NCI-H1436 (cell line): ENCODE measurements at places on chromosomes 1 and 21.

DNA sequence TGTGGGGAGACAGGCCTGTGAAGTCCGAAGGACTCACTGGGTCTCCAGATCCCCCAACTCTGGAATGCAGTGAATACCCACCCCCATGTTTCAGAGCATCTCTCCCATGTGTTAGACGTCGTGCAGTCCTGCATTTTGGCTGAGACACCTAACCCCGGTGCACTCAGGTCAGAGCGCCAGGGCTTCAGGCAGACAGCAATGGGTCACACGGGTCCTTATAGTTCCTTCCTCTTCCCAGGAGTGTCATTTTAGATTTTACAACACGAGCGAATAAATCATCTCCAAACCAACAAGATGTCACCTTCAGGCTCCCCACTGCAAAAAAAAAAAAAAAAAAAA is 5.1 kb downstream of the PRRX1 start:
- DNase-seq: no peak

DNA sequence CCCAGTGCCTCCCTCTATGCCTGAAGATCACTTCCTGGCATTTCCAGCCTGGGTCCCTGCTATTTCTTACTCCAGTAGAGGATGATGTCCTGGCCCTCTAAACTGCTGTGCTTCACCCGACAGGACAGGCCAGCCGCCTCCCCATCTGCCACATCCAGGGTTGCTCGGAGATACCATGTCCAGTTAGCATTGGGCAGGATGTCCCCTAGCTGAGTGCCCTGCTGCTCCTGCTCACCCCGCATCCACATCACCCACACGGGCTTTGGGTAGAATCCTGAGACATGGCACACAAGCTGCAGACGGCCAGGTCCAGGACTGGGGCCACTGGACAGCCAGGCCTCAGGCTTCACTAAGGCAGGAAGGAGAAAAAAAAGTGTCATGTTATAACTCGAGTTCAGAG is 2.0 kb downstream of the CD1B start:
- DNase-seq: no peak

- no peak for DNase-seq
Observed at GRCh38 chr1:56322211-56322610, 257.2 kb downstream of the PLPP3 start.

DNA sequence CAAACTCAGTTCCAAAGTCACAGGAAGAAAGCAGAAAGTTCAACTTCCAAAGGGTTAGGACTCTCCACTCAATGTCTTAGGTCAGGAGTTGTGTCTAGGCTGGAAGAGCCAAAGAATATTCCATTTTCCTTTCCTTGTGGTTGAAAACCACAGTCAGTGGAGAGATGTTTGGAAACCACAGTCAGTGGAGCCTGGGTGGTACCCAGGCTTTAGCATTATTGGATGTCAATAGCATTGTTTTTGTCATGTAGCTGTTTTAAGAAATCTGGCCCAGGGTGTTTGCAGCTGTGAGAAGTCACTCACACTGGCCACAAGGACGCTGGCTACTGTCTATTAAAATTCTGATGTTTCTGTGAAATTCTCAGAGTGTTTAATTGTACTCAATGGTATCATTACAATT is 11.7 kb downstream of the ATF3 start:
- no peak for DNase-seq

DNA sequence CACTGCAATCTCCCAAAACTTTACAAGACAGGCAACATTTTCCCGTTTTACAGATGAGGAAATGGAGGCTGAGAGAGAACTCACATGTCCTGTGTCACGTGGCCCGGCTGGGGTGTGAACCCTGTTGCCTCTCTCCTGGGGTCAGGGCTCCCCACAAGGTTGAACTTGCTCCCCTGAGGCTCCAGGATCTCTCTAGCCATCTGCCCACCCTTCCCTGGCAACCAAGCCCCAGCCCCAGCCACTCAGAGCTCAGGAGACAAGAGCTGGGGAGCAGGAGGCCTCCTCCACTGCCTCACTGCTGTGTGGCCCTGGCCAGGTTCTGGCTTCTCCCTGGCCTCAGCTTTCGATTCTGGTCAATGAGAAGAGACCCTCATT is 11.8 kb downstream of the LAPTM5 start:
- no peak for DNase-seq

DNA sequence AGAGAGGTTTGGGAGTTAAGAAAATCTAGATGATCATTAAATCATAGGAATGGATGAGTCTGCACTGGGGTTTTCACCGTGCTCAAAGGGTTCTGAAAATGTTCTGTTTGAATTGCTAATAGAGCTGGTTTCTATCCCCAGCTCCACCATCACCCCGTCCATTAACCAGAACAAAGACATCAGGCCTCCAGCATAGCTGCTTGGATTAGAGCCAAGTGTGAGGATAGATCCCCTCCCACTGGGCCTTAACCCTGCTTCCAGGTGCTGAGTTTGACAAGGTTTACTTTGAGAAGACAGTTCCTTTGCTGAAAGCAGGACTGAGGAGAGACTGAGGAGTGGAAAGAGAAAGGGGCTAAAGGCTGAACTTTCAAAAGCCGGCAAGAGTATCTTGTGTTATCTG is 48.3 kb downstream of the MPZL1 start:
- DNase-seq: no peak

DNA sequence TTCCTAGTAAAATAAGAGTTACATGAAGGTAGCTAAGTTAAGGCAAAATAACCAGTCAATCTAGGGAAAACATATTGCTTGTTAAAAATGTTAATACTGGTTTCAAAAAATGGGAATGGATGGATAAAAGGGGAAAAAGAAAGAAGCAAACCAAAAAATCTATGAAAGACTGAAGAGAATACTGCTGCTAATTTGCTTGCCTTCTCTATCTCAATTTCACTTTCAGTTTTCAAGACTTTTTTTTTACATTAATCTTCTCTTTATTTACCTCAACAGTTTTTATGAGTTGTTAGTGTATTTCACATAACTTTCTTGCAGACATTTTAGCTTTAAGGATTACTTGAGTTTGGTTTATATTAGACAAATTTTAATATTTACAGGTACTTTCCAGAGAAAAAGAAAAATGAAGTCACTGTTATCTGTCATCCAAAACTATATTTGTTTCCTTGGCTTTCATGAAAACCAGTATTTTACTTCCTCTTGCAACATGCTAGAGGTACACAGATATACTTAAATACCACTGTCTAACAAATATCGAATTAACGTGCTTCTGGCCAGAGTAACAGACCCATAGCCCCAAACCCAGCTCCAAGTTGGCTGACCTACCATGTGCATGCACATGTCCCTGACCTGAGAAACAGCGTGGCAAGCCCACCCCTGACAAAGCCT is 70.7 kb downstream of the COL24A1 start:
- DNase-seq: no peak

DNA sequence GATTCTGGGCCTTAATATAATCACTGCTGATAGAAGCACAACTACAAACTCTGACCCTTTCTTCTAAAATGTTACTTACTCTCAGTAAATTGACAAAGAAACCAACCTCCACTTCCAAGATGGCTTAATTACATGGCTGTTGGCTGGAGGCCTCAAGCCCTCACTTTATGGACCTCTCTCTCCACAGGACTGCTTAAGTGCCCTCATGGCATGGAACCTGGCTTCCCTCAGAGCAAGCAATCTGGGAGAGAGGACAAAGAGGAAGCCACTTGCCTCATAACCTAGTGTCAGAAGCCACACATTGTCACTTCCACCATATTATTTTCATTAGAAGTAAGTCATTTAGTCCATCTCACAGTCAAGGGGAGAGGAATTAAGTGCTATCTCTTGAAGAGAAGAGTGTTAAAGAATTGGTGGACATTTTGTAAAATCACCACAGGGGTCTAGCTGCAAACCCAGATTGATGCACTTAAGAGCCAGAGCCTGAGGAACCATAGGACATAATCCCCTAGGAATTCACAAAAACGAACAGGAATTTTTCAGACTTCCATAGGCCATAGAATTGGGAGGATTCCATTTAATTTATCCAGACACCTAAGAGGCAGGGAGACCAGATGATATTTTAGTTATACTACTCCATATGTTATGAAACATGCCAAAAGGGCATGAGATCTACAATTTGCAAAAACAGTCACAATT is 97.5 kb upstream of the TNFSF4 start:
- DNase-seq: no peak

DNA sequence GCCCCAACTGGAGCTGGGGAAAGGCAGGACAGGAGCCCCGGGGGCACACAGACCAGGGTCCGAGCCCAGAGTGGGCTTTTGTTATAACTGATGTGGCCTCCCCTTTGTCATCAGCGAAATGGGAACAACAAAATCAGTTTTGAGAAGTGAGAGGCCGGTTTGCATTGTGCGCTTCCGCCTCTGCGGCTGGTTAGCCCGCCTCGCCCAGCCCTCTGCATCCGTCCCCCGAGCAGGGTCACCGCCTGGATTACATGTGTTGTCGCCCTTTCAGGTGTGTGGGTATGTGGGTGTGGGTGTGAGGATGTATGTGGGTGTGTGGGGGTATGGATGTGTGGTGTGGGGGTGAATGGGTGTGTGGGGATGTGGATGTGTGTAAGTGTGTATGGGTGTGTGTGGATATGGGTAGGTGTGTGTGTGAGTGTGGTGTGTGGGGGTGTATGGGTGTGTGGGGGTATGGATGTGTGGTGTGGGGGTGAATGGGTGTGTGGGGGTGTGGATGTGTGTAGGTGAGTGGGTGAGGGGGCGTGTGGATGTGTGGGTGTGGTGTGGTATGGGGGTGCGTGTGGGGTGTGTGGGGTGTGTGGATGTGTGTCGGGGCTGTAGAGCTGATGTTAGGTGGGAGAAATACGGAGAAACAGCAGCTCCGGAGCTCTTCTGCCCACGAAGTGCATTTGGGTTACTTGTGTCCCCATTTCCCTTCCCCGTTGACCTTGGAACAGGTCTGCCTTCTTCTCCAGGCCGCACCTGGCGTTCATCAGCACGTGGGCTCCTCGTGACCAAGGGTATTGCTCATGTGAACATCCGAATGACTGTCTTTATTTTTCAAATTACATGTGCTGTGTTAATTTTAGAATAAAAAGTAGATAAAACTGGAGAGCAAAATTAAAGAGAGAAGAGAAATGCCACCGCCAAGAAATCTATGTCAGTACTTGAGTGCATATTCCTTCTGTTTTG is 67.6 kb downstream of the FHAD1 start:
- DNase-seq: no peak

GRCh38 chr1:235649368-235650163 is at the start of gene GNG4:
Gene GNG4, minus strand, starts transcription at chr1:235649784. Its CDS starts 65,946 bp downstream, at chr1:235583838.
- DNase-seq: peak; percentile 80

DNA sequence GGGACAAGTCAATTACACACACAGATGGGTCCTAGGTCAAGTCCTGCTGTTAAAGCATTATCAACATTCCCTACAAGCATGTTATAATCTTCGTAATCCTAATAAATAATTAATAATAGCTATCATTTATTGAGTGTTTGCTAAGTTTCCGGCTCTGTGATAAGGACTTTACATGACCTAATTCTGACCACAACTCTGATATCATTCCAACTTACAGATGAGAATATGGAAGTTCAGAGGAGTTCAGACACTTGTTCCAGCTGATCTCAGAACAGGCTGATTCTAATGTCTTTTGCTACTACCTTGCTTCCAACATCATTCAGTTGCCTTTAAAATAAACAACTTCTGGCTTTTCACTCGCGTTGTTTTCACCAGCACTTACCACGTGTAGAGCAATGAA is 770.1 kb upstream of the CXADR start:
- DNase-seq: no peak

DNA sequence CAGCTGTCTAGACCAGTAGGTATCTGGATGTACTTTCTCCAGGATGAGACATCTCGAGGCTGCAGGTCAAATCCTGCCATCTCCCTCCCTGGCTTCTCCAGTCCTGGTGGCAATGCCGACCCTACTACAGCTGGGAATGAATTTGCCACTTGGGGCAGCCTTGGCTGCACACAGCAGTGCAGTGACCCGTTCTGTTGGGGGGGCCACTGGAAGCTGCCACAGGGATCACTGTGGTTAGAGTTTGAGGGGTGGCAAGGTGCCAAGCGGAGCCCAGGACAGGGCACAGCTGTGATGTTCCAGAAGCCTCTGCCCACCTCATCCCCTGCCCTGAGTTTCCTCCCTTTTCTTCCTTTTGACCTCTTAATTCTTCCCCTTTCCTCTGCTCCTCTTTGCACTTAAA is 17.1 kb downstream of the COL6A2 start:
- DNase-seq: no peak

- no peak for DNase-seq
Observed at GRCh38 chr1:47727051-47727696, 270.0 kb downstream of the TRABD2B start.

- DNase-seq: peak; percentile 58
Observed at GRCh38 chr1:8712413-8713231, 104.8 kb downstream of the RERE start.

DNA sequence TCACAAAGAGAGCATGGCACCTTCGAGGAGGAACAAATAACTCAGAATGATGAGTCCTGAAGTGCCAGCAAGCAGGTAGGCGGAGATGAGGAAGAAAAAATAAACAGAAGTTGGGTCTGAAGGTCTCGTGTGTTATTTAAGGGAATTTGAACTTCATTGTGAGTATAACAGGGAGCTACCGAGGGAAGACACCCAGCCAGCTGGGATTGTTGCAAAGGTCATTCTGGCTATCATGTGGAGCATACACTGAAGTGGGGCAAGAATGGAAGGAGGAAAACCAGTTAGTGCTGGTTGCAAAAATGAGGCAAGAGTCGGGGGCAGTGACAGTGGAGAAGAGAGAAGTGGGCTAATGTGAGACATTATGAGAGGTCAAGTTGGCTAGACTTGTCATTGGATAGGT is 53.6 kb upstream of the RAP1A start:
- no peak for DNase-seq

DNA sequence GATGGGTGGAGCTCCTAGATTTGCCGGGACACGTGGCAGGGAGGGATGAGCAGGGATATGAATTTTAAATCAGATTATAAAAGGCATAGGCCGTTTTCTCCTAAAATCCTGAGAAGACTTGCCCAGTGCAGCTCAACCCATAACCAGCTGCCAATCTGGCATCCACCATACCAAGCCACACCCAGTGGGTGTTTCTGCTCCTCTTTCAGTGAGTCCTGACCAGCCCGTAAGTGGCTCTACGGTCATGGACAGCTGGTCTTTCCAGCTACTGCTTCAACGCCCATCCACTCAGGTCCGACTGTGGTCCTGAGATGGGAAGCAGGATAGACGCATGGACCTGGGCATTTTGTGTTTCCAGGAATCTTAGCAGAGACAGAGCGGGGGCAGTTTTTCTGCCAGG is 107.2 kb downstream of the LAMC2 start:
- no peak for DNase-seq

- DNase-seq: no peak
Observed at GRCh38 chr1:69993810-69994209, 211.6 kb downstream of the LRRC40 start.

DNA sequence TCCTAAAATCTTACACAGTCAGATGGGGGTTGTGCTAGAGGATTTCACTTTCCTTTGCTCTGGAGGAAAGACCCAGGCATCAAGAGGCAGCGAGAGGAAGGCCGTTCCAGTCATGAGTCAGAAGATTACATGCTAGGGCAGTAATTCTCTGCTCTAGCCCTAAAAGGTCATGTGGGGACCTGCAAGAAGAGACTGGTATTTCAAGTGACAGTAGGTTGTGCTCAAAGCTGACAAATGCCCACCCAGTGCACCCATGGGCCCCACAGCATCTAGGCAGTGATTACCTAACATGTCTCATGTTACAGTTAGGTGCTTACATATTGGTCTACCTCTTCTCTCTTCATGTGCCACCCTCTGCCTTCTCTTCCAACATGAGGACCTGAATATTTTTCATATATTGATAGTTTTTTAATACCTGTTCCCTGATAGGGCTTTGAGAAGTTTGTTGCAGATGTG is 99.7 kb upstream of the BEND5 start:
- DNase-seq: no peak
